ENCODE measurements at places on chromosomes 12 and 14.

DNA sequence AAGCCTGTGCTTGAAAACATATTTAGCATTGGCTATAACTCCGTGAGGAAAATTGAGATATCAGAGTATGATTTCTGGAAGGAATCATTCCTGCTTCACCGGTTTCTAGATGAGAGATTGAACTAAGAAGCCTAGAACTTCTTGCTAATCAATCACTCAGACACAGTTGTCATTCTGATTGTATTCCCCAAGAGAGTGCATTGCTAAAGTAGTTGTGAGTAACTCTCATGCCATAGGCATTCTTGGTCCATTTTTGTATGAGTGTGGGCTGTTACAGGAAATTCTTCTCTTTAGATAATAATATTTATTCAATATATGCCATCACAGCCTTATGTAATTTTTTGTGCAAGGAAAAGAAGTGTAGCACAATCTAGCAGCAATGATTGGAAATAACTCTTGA is 893.3 kb upstream of the MDGA2 start:
- no peak for DNase-seq

DNA sequence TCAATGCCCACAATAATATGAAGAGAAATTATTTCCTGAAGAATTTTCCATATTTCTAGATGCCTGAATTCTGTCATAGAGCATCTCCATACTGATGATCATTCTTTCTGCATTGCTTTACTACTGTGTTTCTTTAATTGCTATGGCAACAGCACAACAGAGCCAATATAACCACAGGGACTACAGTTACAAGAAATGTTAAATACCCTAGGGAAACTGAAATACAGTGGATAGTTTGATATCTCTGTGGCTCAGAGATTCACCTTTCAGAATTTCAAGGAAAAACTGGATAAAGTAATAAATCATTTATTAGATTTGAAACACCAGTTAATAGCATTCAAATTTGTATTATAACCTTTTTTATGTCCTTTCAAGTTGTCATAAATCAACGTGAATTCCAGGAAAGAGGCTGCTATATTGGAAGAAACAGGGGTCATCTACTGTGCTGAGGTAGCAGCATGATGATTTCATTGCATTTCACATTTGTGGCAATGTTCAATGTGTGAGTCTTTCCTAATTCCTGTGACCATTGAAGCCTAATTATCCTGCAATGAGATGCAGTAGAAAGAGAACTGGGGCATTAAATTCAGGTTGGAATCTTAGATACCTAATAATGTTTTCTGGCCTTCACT is 267.1 kb downstream of the LRFN5 start:
- DNase-seq = no peak

GRCh38 chr12:1853716-1854115 is 33.4 kb downstream of the LRTM2 start:
- DNase-seq = no peak

GRCh38 chr12:72570601-72571000 is 298.4 kb downstream of the TRHDE start:
- DNase-seq = no peak

- DNase-seq = no peak
Observed at GRCh38 chr14:61043506-61043905, 62.5 kb downstream of the SLC38A6 start.

DNA sequence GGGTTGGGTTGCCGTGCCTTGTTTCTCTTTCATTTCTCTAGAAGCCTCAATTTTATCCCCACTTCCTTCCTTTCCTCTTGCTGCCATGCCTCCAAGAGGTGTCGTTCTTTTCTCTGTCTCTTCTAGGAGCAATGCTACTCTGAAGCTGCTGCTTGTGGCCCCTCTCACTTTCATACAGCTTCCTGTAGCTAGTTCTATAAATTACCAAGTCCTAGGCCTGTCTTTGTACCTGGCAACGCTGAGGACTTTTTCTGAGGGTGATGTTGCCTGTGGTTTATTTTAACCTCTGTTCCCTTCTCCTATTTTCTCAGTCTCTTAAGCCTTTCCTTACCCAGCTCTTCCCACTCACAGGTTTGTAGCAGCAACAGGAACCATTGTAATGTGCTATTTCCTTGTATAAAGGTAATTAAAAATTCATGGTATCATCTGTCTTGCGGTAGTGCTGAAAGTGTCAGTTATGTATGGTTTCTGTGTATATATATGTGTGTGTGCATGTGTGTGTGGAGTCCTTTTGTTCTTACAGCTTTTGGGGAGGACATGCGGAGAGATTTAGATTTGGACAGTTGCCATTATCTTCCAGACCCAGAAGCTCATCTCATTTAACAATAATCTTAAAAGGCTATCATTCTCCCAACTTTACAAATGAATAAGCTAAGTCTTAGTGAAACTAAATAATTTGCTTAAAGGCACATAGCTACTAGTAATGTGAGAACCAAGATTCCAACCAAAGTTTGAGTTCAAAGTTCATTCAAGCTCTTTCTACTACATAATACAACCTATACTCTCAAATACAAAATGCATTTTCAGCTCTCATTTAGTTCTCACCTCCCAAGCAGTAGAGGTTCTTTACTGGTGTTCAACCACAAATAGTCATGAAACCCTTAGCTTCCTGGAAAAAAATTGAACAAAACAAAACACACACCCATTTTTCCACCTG is 43.8 kb downstream of the DDHD1 start:
- DNase-seq = peak; percentile 62

- DNase-seq = no peak
Observed at GRCh38 chr12:51896236-51896635, 8.3 kb downstream of the ANKRD33 start.

DNA sequence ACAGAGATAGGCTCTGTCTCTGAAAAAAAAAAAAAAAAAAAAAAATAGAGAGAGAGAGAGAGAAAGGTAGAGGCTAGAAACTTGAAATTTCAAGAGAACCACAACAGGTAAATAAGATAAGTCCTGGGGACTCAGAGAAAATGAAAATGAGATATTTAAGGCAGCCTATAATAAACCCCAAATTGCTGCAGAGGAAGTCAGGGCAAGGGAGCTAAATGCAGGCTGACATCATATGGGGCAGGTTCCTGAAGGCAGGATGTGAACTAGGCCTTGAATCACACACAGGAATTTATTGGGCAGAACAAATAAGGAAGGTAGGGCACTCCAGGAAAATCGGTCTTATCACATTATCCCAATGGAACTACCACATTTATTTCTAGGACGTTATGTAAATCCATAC is 54.9 kb upstream of the NUDT4 start:
- DNase-seq = no peak

DNA sequence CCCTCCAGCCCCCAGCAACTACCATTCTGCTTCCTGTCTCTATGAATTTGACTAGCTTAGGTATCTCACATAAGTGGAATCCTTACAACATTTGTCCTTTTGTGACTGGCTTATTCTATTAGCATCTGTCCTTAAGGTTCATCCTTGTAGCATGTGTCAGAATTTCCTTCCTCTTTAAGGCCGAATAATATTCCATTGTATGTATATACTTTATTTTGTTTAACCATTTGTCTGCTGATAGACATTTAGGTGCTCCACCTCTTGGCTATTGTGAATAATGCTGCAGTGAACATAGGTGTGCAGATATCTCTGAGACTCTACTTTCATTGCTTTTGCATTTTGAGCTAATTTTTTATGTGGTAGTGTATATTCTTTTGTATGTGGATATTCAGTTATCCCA is 75.7 kb downstream of the SPATS2 start:
- DNase-seq = no peak

GRCh38 chr12:12439636-12440035 is 82.8 kb downstream of the BORCS5 start:
- peak; percentile 46 for DNase-seq

DNA sequence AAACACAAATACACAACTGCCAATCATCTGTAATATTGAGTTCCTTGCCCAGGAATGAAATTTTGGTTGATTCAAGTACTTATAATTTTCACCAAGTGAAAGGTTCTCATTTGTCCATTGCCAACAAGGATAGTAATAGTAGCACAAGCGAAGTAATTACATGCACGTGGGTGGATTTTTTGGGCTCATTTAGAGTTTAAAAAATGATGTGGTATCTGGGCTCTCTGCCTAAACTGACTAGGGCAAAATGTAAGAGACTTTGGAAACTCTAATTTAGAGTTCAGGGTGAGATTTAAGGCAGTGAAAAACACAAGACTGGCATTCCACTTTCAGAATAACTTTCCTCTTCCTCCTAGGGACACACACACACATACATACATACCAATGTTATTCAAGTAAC is 111.7 kb downstream of the MYRFL start:
- no peak for DNase-seq

DNA sequence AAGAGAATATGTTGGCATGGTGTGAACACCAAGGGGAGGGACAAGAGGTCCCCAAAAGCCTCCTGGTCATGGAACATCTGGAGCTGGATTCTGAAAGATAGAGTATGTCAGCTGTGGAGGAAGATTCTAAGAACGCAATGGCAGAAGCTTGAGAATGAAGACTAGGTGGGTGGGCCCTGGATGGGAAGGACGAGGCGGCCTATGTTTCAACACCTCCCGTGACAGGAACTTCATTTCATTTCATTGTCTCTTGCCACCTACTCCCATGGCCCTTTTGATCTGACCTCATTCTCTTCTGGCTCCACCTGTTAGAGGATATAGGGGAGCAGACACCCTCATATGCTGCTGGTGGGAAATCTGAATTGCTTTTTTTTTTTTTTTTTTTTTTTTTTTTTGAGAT is 3.3 kb downstream of the UNG start:
- no peak for DNase-seq

- no peak for DNase-seq
Observed at GRCh38 chr12:79624378-79624777, 66.4 kb downstream of the PAWR start.

GRCh38 chr14:66105815-66106214 is 380.4 kb upstream of the CCDC196 start:
- no peak for DNase-seq

DNA sequence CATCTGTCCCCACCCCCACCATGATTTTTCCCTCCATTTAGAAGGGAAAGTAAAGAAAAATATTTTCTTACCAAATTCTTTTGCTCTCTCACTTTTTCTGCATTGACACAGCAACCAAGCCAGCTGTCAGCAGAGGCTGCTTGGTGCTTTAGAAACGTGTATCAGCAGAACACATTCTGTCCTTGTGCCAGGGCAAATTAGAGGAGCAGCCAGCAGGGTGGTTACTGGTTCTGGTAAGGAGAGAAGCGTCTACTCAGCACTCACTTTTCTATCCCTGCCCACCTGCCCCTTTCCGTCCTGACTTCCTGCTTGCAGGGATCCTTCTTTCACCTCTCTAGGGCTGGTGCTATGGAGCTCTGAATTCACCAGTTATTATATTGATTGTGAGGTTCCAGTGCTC is 327.5 kb upstream of the PDE3A start:
- DNase-seq = no peak
